ENCODE measurements at places on chromosomes 3 and 15. TPM values are rescaled to one million over a fixed set of nuclear protein-coding genes. Genes with fewer than 3 reads are reported as not detected.

GOLIM4 gene
- total RNA-seq: 53.7 TPM

AGBL1 gene
- not detected for total RNA-seq

GOLGA8J gene
- total RNA-seq: 0.67 TPM

TUSC7 gene
- total RNA-seq: not detected

HHATL gene
- total RNA-seq: not detected

MYRIP gene
- 0.07 TPM for total RNA-seq

RBM15B gene
- 23.5 TPM for total RNA-seq

HES1 gene
- 44.6 TPM for total RNA-seq

GOLGA6A gene
- 0.31 TPM for total RNA-seq

ARL14 gene
- 0.22 TPM for total RNA-seq

MME gene
- 55.5 TPM for total RNA-seq

CIB1 gene
- 50.7 TPM for total RNA-seq

ACOX2 gene
- 2.2 TPM for total RNA-seq

RFC4 gene
- total RNA-seq: 13.1 TPM

THPO gene
- total RNA-seq: 0.46 TPM

MLF1 gene
- total RNA-seq: 14.3 TPM

RLBP1 gene
- total RNA-seq: not detected

CCR9 gene
- not detected for total RNA-seq

TM4SF1 gene
- total RNA-seq: 28.9 TPM

BNC1 gene
- 13.7 TPM for total RNA-seq

MUC20 gene
- total RNA-seq: 0.41 TPM

LRRC28 gene
- total RNA-seq: 30.7 TPM

ZNF860 gene
- total RNA-seq: 3.7 TPM

TM4SF18 gene
- total RNA-seq: 5.6 TPM

STAB1 gene
- not detected for total RNA-seq

CCR3 gene
- total RNA-seq: not detected

ARGFX gene
- total RNA-seq: not detected

CD200R1 gene
- 0.67 TPM for total RNA-seq

CACNA2D2 gene
- total RNA-seq: 1.00 TPM

CCR1 gene
- total RNA-seq: 0.41 TPM

DYNC1LI1 gene
- 43.0 TPM for total RNA-seq

MYNN gene
- total RNA-seq: 12.6 TPM

CLDN16 gene
- total RNA-seq: 0.50 TPM

GRAMD2A gene
- 0.77 TPM for total RNA-seq

SH3GL3 gene
- 2.7 TPM for total RNA-seq

IL16 gene
- 0.36 TPM for total RNA-seq

GHRL gene
- not detected for total RNA-seq

SOX14 gene
- not detected for total RNA-seq

FETUB gene
- not detected for total RNA-seq

CPLX3 gene
- total RNA-seq: not detected

Data from astrocyte (in vitro differentiated cells and primary cell).